Right ventricle myocardium inferior (tissue), 1 donor: ENCODE measurements at places on chromosomes 6 and 20. TPM values are rescaled to one million over a fixed set of nuclear protein-coding genes. Genes with fewer than 3 reads are reported as not detected.

Gene PTK6
- total RNA-seq: 0.11 TPM

Gene RNF8
- total RNA-seq: 14.9 TPM

Gene BRD2
- 64.1 TPM for total RNA-seq

Gene RGL2
- total RNA-seq: 64.5 TPM

Gene DOK5
- total RNA-seq: 3.0 TPM

Gene HCK
- 7.0 TPM for total RNA-seq

Gene MYLK4
- 2.0 TPM for total RNA-seq

Gene FAM162B
- total RNA-seq: 3.8 TPM

Gene CDK5RAP1
- total RNA-seq: 18.3 TPM
